ENCODE measurements at places on chromosomes 16 and 17. TPM values are rescaled to one million over a fixed set of nuclear protein-coding genes. Genes with fewer than 3 reads are reported as not detected.
A peak's percentile ranks its signal among the peaks of the same experiment; 100 is the strongest.

The ABCA3 gene
- total RNA-seq = 35.5 TPM

- DNase-seq = no peak
These were observed 617 bp upstream of the CCR7 start for GRCh38 chr17:40565769-40566409.

DNA sequence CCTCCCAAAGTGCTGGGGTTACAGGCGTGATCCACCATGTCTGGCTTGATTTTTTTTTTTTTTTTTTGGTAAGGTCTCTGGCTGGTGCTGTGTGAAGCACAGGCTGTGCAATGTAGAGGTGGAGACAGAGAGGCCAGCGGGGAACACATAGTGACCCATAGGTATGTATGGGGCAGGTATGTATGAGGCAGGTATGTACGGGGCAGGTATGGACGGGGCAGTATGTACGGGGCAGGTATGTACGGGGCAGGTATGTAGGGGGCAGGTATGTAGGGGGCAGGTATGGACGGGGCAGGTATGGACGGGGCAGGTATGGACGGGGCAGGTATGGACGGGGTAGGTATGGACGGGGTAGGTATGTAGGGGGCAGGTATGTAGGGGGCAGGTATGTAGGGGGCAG, 5.0 kb downstream of the RPL3L start:
- no peak for DNase-seq

GRCh38 chr16:80144191-80144590, 396.6 kb upstream of the DYNLRB2 start:
- DNase-seq = no peak

GRCh38 chr17:76000016-76000754, 470 bp upstream of the CDK3 start:
- DNase-seq = no peak

DNA sequence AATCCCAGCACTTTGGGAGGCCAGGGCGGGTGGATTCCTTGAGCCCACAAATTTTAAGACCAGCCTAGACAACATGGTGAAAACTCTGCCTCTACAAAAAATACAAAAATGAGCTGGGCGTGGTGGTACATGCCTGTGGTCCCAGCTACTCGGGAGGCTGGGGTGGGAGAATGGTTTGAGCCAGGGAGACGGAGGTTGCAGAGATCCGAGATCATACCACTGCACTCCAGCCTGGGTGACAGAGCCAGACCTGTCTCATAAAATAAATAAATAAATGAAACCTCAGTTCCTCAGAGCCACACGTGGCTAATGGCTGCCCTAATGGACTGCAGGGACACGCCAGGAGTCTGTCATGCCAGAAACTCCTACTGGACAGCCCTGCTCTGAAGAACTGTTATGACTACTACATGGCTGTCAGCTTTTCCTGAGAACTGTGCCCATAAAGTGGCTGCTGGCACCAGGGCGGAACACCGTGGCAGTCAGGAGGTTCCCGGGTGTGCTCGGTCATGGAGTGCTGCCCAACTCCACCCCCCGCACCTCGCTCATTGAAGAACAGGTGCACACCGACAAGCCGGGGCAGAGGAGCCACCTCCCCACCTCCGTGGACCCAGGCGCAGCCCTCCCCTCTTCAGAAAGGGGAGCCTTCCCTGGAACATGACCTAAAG, 4.3 kb downstream of the TMEM11 start:
- DNase-seq = peak; percentile 63

DNA sequence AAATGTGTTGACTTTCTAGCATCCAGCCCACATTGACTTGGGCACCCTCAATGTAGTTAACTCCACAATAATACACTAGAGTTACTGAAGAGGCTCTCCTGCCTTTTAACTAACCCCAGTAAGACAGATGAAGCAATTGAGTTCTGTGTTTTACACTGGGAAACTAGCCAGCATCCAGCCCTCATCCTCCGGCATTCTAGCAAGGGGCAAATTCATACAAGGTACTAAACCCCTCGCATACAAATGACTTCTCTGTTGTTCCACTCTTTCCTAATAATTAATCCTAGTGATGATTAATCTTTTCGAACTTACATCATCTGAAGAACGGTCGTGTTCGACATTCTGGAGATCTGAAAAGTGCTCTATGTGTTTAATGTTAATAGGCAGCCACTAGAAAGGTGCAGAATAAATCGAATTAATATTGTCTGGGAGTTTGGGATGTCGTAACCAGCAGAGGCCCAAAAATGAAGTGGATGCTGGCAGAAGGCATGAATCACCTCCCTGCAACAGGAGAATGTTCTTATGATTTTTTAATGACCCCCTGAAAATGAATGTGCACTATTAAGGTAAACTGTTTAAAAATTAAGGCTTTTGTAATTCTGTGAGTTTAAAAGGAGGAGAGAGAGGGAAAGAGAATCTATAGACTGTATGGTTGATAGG, 249.4 kb downstream of the SNX29 start:
- no peak for DNase-seq

GRCh38 chr16:89953671-89954406, 5.3 kb downstream of the DEF8 start:
- DNase-seq = no peak

DNA sequence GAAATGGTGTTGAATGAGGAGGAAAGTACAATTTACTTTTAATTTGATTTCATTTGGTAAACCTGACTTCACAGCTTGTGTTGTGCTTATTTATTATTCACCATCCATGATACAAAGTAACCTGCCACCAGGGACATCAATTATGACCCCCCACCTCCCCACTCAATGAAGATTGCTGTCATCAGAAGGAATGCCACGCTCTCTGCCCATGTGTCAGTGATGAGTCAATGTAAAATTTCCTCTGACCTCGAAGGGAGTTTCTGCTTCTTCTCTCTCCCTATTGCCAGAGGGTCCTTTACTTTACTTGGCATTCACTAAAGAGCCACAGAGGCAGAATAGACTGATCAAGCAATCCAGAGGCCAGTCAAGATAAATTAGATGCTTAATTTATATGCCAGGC, 759.7 kb downstream of the CDH11 start:
- no peak for DNase-seq

All from kidney (tissue), 22 donors.